ENCODE measurements at places on chromosomes 13 and 19. TPM values are rescaled to one million over a fixed set of nuclear protein-coding genes. Genes with fewer than 3 reads are reported as not detected.

PEAK3 gene
- total RNA-seq: 0.09 TPM

DNA sequence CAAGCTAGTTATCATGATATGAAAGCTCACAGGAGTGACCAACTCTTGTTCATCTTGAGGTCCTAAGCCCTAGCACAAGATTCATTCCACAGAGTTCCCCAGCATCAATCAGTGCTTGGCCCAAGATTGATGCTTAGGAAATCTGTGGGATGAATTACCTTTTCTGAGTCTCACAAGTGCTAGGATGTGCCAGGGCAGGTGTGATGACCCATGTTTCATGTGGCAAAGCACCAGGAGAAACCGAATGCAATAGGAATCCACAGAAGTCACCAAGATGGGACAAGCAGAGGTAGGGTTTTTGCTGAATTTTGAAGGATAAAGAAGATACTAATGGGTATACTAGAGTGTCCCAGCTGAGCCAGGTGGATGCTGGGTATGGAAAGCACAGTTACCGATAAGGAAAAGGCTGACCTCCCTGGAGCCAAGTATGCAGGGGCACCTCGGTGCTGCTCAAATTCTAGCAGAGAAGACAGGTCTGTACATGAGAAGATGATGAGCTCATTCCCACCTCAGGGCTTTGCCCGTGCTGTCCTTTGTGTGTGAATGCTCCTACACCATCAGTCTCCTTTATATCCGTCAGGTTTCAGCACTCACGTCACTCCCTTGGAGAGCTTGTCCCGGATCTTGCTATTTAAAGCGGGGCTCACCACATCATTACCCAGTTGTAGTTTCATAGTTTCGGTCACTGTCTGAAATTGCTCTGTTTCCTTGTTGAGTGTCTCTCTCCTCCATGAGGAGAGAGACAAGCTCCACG is 168.9 kb upstream of the TSC22D1 start:
- DNase-seq: no peak

DNA sequence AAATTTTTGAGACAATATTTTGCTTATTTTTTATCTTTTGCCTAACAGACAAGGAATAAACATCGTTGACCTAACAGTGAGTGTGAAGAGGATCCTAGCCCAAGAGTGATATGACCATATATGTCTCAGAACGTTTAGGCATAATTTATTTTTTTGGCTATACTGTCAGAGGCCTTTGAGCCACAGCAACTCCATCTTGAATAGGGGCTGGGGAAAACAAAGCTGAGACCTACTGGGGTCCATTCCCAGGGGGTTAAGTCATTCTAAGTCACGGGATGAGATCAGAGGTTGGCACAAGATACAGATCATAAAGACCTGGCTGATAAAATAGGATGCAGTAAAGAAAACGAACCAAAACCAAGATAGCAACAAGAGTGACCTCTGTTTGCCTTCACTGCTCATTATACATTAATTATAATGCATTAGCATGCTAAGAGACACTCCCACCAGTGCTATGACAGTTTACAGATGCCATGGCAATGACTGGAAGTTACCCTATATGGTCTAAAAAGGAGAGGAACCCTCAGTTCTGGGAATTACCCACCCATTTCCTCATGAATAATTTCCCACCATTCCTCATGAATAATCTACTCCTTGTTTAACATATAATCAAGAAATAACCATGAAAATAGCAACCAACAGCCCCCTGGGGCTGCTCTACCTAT is 510.9 kb upstream of the PCDH9 start:
- DNase-seq: no peak

MCEMP1 gene
- total RNA-seq: 4.0 TPM

Data from omental fat pad (tissue), 4 donors.